ENCODE measurements at places on chromosomes 2 and 18.

- no peak for DNase-seq
These were observed 273.1 kb downstream of the SP3 start for GRCh38 chr2:173692068-173692467.

- DNase-seq = no peak
These were observed 181.2 kb downstream of the ATAD2B start for GRCh38 chr2:23745726-23746105.

- DNase-seq = no peak
These were observed 777 bp downstream of the GALNT3 start for GRCh38 chr2:165793161-165793778.

- DNase-seq = no peak
These were observed 2.5 kb downstream of the ELOA2 start for GRCh38 chr18:47032945-47033344.

- no peak for DNase-seq
These were observed 48.7 kb upstream of the MSH2 start for GRCh38 chr2:47354013-47354847.

- no peak for DNase-seq
These were observed 123.1 kb upstream of the CAB39 start for GRCh38 chr2:230589497-230590015.

DNA sequence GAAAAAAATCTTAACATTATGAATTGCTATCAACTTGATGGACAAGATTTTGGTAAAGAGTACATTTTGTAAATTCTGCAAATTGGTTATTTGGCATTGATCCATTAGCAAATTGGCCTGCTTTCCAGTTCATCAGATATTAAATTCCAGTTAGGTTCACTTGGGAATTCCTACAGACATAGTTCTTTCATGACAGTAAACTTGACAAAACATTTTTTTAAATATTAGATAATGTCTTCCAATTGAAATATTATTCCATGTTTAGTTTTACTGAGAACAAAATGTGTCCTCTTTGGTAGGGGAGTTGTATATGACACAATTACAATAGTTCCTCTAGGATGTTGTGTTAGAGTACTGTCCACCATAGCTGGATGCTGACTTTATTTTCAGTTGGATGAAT lies 141.9 kb downstream of the LCLAT1 start:
- no peak for DNase-seq

- no peak for DNase-seq
These were observed 222.1 kb upstream of the SPRED2 start for GRCh38 chr2:65654496-65654895.

DNA sequence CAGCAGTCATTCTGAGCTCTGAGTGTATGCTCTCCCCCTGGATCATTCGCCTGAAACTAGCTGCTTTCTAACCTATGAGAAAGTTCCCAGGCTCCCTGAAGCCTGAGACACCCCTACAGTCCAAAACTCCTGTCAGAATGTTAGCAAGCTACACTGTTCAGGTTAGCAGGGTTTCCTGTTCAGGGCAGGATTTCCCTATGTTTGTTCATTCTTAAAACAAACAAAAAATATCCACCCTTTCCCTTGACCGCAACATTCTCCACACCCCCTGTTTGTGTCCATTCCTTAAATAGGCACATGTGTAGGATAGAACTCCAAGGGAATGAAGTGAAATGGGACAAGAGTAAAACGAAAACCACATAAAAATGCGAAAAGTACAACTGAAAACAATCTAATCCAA lies 83.1 kb downstream of the KLF7 start:
- DNase-seq = no peak

DNA sequence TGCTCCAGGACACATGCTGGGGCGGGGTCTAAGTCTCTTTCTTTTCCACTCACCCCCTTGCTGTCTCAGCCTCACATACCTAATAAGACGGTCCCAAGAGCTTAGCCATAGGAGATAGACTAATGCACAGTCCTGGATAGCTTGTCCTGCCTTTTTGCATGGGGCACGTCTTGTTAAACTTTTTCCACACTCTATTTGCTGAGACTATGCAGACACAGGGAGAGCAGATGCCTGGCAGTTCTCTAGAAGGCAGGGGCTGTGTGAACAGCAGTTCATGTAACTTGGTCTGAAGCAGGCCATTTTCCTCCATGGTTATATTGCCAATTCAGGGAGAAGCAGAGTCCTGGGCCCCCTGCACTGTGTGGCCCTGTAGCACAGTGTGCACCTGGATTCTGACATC lies 142.1 kb downstream of the SEPTIN10 start:
- no peak for DNase-seq

- no peak for DNase-seq
These were observed 59.7 kb upstream of the PDK1 start for GRCh38 chr2:172496160-172496608.

DNA sequence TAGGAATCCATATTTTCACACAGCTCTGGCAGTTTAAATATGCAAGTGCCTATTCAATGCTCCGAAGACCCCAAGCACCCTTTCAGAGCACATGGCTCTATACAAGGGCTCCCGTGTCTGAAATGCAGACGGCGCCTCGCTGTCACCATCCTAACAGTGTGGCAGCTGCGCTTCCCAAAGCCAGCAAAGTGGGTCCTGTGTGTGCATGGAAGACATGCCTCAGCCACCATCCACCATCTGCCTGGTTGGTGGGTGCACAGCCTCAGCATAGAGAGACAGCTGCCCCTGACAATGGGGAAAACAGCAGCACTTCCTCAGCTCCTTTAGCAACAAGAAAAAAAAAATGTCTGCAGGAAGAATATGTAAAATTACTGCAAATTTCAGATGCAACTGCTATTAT lies 218.1 kb downstream of the SP3 start:
- DNase-seq = no peak

- DNase-seq = no peak
These were observed 170.2 kb downstream of the ZNF385B start for GRCh38 chr2:179691235-179691634.

- DNase-seq = no peak
These were observed 402.5 kb upstream of the SPRED2 start for GRCh38 chr2:65834771-65835475.

- no peak for DNase-seq
These were observed 1.7 kb upstream of the EML4 start for GRCh38 chr2:42167458-42167857.
